Activated CD4-positive, alpha-beta memory T cell treated with anti-CD3 and anti-CD28 coated beads for 36 hours (primary cell): ENCODE measurements at places on chromosomes 16 and 17.

DNA sequence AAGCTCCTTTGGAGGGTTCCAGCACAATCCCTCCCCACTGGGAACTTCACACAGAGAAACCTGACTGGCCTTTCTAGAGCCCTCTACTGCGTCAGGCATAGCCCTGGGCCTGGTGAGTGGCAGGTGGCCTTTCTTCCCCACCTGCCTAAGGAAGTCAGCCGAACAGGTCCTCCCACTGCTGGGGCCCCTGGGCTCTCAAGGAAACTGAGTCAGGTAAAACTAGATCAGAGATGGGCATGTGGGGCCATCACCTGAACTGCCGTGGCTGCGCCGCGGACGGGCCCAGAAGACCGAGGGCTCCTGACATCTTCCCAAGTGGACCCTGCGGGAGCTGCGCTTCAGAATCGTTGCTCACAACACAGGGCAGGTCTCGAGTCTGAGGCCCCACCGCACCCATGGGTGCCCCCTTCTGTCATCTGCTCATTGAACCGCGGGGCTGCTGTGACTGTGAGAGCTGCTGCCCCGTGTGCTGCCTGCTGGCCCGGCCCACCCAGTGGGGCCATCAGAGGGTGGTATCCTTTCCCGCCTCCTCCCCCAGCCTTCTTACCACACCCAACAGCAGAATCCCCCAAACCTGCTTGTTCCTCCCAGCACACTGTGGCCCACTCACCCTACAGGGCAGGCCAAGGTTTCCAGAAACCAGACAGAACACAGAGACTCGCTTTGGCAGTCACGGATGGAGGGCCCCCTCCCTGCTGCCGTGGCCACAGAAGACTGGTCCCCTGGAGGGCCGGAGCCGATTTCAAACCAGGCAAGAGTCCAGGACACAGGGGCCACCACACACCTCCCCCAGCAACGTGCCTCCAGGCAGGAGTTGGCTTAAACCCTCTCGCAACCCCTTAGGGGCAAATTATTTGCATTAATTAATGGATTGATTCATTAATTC lies 81.1 kb downstream of the TBC1D16 start:
- DNase-seq = no peak

- DNase-seq = no peak
Observed at GRCh38 chr16:16924613-16925012, 545.7 kb downstream of the NPIPA7 start.

GRCh38 chr17:35788477-35789368 lies 6.7 kb downstream of the MMP28 start:
- no peak for DNase-seq

DNA sequence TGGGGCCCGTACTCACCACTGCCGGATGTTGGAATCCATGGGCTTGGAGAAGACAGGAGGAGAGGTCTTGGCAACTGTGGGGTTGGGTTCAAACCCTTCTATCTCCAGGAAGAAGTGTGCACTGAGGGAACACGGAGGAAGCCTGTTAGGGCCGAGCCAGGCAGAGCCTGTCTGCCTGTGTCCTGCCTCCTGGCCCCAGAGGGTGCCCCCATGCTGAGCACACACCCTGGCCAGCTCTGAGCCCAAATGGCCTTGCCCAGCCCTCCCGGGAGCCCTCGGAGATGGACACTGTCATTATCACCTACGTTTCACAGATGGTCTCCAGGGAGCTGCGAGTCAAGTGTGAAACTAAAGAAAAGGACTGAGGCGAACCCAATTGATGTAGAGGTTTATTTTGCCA lies 12.5 kb downstream of the TRPV3 start:
- no peak for DNase-seq

GRCh38 chr17:28716740-28717577 lies 709 bp downstream of the RAB34 start:
- no peak for DNase-seq

- no peak for DNase-seq
Observed at GRCh38 chr17:33096161-33096560, 104.5 kb downstream of the SPACA3 start.

- DNase-seq = no peak
Observed at GRCh38 chr17:40095351-40095943, 4.9 kb downstream of the NR1D1 start.

GRCh38 chr17:66966704-66967418 lies 2.4 kb downstream of the CACNG4 start:
- no peak for DNase-seq

- peak; percentile 91 for DNase-seq
Observed at GRCh38 chr16:89360760-89361435, 129.5 kb downstream of the ANKRD11 start.

GRCh38 chr17:45060382-45060796 lies 728 bp upstream of the NMT1 start:
- no peak for DNase-seq

GRCh38 chr16:10577305-10578202 lies 2.8 kb downstream of the EMP2 start:
- DNase-seq = no peak

DNA sequence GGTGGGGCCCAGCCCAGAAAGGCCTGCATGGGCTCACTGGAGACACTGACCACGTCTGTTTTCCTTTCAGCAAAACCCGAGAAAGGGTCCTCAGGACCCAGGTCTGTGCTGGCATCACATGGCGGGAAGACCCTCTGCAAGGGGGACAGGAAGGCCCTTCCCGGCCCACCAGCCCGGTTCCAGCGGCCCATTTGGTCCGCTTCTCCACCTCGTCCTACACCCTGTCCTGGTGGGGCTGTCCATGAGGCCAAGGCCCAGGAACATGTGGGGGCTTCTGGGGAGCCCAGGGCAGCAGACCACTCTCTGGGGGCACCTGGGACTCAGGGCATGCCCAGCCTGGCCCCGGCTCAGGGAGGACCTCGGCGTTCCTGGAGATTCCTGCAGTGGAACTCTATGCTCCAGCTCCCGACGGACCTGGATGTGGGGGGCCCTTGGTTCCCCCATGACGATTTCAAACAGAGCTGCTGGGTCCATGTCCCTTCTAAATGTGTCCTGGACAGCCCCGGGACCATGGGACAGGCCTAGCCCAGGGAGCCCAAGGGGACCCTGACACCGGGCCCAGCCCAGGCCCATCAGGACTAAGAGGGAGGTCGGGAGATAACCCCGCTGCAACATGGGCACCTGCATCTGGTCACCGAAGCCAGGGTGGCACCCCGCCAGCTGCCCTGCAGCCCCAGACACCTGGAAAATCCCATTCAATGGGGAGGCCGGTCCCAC lies 26.4 kb upstream of the KSR1 start:
- DNase-seq = no peak

GRCh38 chr17:16584273-16584995 lies 15.4 kb upstream of the ZNF287 start:
- DNase-seq = peak; percentile 97

GRCh38 chr17:75129576-75129975 lies 2.0 kb downstream of the NT5C start:
- DNase-seq = no peak

DNA sequence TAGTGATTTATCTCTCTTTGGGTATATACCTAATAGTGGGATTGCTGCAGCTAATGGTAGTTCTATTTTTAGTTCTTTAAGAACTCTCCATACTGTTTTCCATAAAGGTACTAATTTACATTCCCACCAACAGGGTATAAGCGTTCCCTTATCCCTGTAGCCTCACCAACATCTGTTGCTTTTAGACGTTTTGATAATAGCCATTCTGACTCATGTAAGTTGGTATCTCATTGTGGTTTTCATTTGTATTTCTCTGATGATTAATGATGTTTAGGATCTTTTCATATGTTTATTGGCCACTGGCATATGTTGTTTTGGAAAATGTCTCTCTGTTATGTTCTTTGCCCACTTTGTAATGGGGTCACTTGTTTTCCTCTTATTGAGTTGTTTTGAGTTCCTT lies 88.5 kb upstream of the ZNF267 start:
- no peak for DNase-seq

DNA sequence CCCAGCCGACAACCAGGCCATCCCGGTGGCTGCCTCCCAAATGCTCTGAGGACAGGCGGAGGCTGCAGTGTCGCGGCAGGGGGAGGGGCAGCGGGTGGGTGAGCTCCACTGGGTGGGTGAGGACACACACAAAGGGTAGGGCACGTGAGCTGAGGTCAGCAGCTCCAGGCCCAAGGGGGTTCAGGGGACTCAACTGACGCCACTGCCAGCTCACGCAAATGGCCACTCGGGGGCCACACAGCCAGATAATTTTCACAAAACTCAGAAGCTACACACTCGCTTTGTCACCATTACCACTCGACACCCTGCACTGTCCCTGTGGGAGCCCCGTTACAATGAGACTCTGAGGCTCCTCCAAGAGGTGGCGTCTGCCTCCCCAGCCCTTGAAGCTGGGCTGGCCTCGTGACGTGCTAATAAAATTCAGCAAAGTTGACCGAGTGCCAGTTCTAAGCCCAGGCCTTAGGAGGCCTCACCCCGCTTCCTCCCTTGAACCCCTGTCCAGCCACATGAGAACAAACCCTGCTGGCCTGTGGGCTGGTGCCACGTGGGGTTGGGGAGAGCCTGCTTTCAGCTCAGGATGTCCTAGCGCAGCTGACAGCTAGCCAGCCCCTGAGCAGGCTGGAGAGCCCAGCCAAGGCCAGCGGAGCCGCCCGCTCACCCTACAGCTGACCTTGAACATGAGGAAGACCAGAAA lies 56.9 kb downstream of the RMI2 start:
- DNase-seq = no peak

DNA sequence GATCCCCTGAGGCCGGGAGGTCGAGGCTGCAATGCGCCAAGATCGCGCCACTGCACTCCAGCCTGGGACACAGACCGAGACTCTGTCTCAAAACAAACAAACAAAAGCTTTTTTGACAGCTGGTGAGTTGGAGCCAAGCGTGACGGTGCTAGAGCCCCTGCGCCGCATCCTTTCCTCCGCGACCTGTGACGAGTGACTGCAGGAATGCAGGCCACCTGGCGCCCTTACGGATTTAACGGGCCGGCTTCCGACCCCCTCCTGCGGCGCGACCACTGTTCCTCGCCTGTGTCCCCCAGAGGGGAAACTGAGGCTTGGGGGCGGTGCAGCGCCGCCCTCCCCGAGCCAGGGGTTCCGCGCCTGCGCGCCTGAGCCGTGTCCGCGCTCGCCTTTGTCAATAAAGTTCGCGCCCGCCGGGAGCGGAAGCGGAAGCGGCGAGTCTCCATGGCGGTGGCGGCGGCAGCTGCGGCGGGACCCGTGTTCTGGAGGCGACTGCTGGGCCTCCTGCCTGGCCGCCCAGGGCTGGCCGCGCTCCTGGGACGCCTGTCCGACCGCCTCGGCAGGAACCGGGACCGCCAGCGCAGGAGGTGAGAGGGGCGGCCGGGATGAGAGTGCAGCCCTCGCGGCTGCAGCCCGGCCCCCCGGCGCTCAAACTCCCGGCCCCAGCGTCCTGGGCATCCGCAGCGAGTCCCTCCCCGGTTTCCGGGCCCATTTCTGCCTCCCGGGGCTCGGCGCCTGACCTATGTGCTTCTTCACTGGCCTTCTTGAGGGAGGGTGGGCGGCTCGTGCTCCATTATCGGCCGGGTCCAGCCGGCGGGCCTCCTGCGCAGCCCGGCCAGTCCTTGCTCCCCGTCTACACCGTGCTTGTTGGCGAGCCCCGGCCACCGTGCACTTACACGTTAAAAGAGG lies at the start of gene PGS1:
PGS1 (plus strand) TSS at position 425 of the 906 bp plus-strand sequence; CDS start at position 442, 17 bp downstream.
- DNase-seq = peak; percentile 89

DNA sequence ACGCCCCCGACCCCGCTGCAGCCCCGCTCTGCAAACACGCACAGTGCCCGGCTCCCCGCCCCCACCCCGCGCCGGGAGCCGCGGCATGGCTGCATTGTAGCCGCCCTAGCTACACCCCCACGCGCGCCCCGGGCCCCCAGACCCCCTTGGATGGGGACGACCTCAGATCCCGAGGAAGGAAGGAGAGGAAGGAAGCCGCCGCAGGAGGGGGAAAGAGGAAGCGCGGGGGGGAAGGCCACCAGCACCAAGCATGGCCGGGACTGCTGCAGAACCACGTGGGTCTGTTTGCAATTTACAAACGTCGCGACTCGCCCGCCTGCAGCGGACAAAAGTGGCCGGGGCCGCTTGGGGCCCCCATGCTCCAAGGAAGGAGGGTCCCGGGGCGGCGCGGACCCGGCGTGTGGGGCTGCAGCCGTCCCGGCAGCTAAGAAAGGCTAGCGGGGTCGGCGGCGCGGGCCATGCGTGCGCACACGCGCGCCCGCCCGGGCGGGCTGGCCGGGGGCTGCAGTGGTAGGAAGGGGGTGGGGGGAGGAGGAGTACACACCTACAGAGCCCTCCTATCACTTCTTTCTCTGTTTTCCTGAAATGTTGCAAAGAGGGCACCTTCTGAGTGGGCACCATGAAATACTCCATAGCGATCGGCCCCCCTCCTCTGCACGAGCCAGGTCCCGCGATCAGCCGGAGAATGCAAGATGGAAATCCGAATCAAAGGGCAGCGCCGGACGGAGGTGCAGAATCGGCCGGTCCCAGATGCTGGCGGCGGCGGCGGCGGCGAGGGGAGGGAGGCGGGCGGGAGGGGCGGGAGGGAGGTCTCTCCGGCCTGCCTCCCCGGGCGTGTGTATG lies 488 bp downstream of the TFAP4 start:
- peak; percentile 56 for DNase-seq

- no peak for DNase-seq
Observed at GRCh38 chr17:13475574-13476223, 126.0 kb downstream of the HS3ST3A1 start.

GRCh38 chr16:69814561-69814960 lies 52.4 kb downstream of the WWP2 start:
- DNase-seq = no peak

- no peak for DNase-seq
Observed at GRCh38 chr16:48011878-48012658, 143.7 kb downstream of the ABCC12 start.

DNA sequence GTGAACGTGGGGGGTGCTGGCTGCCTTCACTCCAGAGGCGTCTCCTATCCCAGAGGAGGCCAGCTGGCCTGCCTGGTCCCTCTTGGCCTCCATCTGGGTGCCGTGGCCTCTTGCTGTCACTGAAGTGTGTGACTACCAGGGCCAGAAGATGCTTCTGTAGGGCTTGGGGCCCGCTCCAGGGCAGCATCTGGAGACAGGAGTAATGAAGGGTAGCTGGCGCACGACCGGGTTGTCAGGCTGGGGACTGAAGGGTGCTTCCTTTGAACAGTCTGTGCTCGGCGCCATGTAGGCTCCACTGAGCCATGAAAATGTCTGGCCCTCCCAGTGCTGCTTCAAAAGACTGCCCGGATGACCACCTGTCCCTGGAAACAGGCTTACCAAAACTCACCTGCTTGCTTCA lies 31.3 kb downstream of the ASIC2 start:
- no peak for DNase-seq

DNA sequence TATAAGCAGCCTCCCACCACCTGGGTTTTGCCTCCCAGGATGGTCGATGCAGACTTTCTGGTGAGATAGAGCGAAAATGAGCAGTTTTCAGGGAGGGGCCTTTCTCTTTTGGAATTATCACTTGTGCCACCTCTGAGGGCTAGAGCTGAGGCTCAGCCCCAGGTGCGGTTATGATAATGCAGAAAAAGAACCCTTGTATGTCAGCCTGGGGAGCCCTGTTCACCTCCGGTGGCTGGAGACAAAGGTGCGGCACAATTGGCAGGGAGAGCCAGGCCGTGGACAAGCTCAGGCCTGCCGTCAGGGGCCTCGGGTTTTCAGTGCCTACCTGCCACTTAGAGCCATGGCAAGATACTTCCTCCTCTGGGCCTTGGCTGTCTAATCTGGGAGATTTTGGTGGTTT lies 4.4 kb downstream of the SCPEP1 start:
- DNase-seq = no peak

- DNase-seq = no peak
Observed at GRCh38 chr16:10878328-10878643, 1.3 kb downstream of the CIITA start.
